ENCODE measurements at places on chromosomes 7 and 10. TPM values are rescaled to one million over a fixed set of nuclear protein-coding genes. Genes with fewer than 3 reads are reported as not detected.
A peak's percentile ranks its signal among the peaks of the same experiment; 100 is the strongest.

The CPA1 gene
- 0.20 TPM for total RNA-seq

The CPED1 gene
- 4.0 TPM for total RNA-seq

The FXYD4 gene
- not detected for total RNA-seq

The RASSF4 gene
- total RNA-seq = 24.6 TPM

The CADPS2 gene
- total RNA-seq = 0.32 TPM

DNA sequence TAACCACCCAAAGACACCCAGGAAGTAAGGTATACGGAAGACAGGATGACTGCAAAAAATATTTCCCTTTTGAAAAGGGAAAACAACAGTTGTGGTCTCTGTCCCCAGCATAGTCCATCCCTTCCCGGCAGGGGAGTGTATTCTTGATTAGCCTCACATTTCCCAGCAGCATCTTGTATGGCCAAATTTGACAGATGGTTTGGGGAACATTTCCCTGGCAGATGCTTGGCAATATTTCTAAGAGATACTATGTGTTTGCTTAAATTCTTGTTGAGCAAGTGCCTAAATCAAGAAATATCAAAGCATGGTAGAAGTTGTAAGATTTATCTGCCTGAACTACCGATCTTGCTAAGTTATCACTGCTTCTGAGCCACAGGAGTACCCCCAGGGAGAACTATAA, 56.9 kb upstream of the TPK1 start:
- peaks cover 4% of the 10 kb centered on the region for H3K27me3 ChIP-seq
- no peaks in the 10 kb centered on the region for H3K4me1 ChIP-seq
- H3K27ac ChIP-seq = no peak overlapping the region
- no peak overlapping the region for H3K4me3 ChIP-seq
- no peaks in the 10 kb centered on the region for H3K36me3 ChIP-seq
- DNase-seq = no peak

- no peaks in the 10 kb centered on the region for H3K36me3 ChIP-seq
- H3K4me1 ChIP-seq = peaks cover 5% of the 10 kb centered on the region
- H3K27me3 ChIP-seq = peaks cover 1% of the 10 kb centered on the region
- no peak overlapping the region for H3K27ac ChIP-seq
Observed at GRCh38 chr7:110786328-110786965, 304.5 kb upstream of the LRRN3 start.

DNA sequence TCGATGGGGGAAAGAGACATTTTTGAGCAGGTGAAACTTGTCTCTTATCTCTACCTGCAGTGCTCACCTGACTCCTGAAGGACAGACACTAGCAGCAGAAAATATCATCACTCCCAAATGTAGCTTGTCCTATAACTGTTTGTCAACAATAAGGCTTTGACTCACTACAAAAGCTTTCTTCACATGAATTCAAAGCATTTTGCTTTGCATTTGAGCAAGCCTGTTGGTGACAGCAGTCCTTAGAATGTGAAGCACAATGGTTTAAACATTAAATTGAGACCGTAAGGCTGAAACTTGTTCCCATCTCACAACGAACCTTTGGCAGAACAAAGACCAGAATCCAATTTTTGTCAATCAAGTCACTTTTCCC, 30.6 kb upstream of the ZNRF2 start:
- H3K36me3 ChIP-seq = peaks cover 1% of the 10 kb centered on the region
- H3K27ac ChIP-seq = peak overlapping the region; percentile 39
- DNase-seq = no peak

DNA sequence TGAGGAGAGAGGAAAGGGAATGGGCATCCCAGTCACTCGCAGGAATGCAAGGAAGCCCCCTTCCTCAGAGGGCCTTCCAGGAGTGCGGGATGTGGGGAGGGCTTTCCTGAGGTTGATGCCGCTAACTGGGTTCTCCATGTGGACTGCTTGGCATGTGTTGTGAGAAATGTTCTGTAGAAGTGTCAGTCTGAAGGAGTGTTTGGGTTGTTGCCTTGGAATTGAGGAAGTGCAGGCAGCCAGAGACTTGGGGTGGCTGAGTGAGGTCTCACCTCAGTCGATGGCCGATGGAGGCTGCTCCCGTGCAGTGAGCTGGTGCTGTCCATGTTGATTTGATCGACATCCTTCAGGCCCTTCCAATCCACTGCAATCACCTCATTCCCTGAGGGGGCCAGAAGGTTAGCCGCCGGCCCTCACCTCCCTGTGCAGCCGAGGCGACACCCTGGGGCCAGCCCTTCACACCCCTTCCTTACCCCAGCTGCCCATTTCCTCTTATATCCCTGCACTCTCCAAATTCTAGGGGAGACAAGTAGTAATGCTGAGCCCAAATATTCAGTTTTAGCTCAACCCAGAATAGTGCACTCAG, 2.7 kb downstream of the FAM131B start:
- DNase-seq = peak; percentile 59
- H3K4me3 ChIP-seq = no peak overlapping the region
- H3K27me3 ChIP-seq = peaks cover 20% of the 10 kb centered on the region
- H3K4me1 ChIP-seq = peaks cover 5% of the 10 kb centered on the region
- H3K27ac ChIP-seq = no peak overlapping the region

GRCh38 chr7:9204571-9204970, 771.2 kb downstream of the NXPH1 start:
- no peaks in the 10 kb centered on the region for H3K27me3 ChIP-seq
- H3K27ac ChIP-seq = no peak overlapping the region
- H3K36me3 ChIP-seq = no peaks in the 10 kb centered on the region
- no peak for DNase-seq
- no peaks in the 10 kb centered on the region for H3K4me1 ChIP-seq

GRCh38 chr7:116477625-116478024, 21.9 kb upstream of the CAV2 start:
- H3K27ac ChIP-seq = peak overlapping the region; percentile 36
- H3K36me3 ChIP-seq = no peaks in the 10 kb centered on the region
- peaks cover 23% of the 10 kb centered on the region for H3K4me1 ChIP-seq
- no peak overlapping the region for H3K4me3 ChIP-seq
- no peak for DNase-seq

- DNase-seq = no peak
- H3K36me3 ChIP-seq = no peaks in the 10 kb centered on the region
- no peaks in the 10 kb centered on the region for H3K27me3 ChIP-seq
- peaks cover 24% of the 10 kb centered on the region for H3K4me1 ChIP-seq
Observed at GRCh38 chr10:95295031-95295755, 4.4 kb upstream of the PDLIM1 start.

DNA sequence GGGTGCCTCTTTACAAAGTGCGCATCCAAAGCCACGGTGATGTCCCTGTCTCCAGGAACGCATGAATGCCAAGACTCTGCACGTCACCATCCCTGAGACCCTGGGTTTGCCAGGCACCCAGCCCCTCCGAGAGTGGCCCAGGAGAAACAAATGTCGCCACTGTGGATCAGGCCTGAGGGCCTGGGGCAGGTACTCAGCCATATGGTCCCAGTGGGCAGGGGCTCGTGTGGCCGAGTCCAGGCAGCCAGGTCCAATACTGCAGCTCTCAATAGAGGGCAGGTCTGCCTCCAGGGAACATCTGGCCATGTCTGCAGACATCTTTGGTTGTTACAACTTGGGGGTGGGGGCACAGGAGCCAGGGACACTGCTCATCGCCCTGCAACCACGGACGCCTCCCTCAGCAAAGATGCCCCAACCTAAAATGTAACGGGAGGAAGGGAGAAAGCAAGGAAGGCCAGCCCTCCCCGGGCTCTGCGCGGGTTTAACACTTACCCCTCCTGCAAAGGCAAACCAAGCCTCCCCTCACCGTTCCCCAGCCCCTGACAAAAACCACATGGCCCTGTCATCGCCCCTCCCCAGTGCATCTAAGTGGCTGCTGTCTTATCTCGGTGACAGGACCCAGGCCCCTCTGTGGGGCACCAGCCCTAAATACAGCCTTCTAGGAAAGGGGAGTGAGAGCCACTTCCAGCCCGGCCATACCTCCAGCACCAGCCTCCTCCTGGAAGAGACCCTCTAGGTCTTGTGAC, 10.3 kb upstream of the PAPOLB start:
- H3K4me1 ChIP-seq = peaks cover 13% of the 10 kb centered on the region
- no peak overlapping the region for H3K4me3 ChIP-seq
- DNase-seq = no peak
- H3K27me3 ChIP-seq = no peaks in the 10 kb centered on the region

- peaks cover 2% of the 10 kb centered on the region for H3K36me3 ChIP-seq
- H3K4me1 ChIP-seq = no peaks in the 10 kb centered on the region
- H3K27ac ChIP-seq = no peak overlapping the region
- peaks cover 2% of the 10 kb centered on the region for H3K27me3 ChIP-seq
Observed at GRCh38 chr10:78992333-78992732, 76.4 kb upstream of the ZMIZ1 start.

GRCh38 chr7:88167223-88167622, 52.6 kb downstream of the SRI start:
- no peak overlapping the region for H3K4me3 ChIP-seq
- H3K27ac ChIP-seq = no peak overlapping the region
- peaks cover 3% of the 10 kb centered on the region for H3K27me3 ChIP-seq
- DNase-seq = no peak
- H3K36me3 ChIP-seq = no peaks in the 10 kb centered on the region

DNA sequence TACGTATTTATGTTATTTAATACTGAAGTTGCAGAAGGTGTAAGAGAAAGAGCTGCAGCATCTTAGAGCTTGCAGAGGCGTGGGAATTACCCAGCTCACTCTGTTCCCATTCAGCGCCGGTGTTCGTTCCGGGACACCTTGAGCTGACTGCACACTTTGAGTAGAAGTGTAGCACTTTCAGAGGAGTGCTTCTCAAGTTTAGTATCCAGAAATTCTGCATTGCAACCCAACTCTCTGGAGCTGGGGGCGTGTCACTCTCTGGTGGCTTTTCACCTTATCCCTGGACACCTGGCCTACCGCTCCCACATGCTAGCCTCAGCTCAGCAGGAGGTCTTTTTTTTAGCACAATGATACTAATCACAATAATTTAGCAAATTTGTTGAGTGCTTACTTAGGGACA, 66.4 kb upstream of the SHH start:
- DNase-seq = no peak
- no peaks in the 10 kb centered on the region for H3K36me3 ChIP-seq

DNA sequence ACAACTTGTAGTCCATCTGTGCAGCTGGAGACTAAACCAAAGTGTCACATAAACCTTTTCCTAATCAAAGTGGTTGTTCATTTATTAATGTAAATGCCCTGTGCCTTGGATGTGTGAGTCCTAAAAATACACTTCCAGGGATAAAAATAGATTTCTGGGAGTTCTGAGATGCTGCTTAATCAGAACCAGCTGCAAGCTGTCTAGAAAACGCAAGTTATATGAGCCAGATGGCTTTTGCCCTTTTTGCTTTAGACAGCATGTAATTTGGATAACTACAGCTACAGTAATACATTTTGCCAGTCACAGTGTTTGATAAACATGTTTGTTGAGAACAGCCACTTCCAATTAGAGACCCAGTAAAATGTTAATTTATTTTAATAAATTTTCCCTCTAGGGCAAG, 185.1 kb upstream of the PRPS1L1 start:
- no peak for DNase-seq
- no peak overlapping the region for H3K27ac ChIP-seq
- peaks cover 14% of the 10 kb centered on the region for H3K4me1 ChIP-seq
- no peaks in the 10 kb centered on the region for H3K36me3 ChIP-seq
- H3K4me3 ChIP-seq = no peak overlapping the region
- H3K27me3 ChIP-seq = no peaks in the 10 kb centered on the region

DNA sequence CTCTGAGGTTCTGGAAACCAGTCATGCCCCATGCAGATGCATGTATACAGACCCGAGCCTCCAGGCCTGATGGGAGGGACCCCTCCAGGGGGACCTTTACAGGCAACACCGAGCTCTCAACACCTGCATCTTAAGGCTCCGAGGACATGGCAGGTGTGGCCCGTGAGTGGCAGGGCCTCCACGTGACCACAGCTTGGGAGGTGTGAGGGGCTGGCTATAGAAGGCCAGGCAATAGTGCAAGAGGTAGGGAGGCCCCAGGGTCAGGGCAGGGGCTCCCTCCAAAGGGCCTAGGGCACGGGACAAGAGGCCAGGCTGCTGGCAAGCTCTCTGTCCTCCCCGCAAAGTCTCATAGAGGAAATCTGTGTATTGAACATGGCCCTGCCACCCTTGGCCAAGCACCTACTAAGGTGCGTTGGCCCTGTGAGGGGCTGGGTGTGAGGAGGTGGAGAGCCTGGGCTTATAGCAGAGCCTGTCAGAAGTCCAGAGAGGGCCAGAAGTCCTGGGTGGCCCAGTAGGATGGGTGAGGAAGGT, 134.2 kb downstream of the PTPN20 start:
- H3K27me3 ChIP-seq = peaks cover 3% of the 10 kb centered on the region
- H3K4me1 ChIP-seq = peaks cover 15% of the 10 kb centered on the region
- no peaks in the 10 kb centered on the region for H3K36me3 ChIP-seq
- no peak overlapping the region for H3K27ac ChIP-seq

GRCh38 chr10:93235686-93236085, 162.0 kb downstream of the CYP26A1 start:
- DNase-seq = no peak
- no peak overlapping the region for H3K4me3 ChIP-seq

DNA sequence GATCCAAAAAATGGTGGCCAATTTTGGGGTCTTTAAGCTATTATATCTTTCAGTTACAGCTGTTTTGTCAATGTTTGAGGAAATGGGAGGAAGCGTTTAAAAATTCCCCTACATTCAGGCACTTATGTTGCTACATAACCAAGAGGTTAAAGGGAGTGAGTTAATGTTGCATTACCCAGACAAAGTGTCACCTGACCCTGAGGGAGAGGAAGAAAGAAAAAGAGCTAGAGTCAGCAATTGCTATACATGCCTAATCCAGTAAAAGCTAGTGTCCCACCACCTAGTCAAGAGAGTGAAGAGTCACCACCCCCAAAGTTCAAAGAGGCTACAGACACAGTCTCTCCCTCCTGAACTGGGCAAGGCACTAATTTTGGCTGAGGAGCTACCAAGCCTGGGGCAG, 69.5 kb upstream of the ZNF92 start:
- no peaks in the 10 kb centered on the region for H3K27me3 ChIP-seq
- no peak overlapping the region for H3K4me3 ChIP-seq
- no peaks in the 10 kb centered on the region for H3K36me3 ChIP-seq
- no peak overlapping the region for H3K27ac ChIP-seq

DNA sequence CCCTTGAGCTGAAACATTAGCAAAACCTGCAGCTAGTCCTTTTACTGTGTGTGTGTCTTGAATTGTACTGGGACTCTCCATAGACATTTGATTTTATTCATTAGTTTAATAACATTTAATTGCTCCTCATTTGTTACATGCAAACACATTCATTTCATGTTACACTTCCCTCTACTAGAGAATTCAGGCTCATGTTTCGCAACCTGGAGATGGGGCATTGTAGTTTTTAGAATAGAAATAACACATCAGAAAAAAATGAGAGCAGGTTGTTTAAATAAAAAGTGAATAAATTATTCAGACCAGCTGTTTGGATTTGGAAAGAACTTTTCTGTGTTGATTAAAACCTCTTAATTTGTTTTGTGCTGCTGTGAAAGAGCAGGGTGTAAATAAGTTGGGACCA, 243.9 kb downstream of the ETV1 start:
- peaks cover 10% of the 10 kb centered on the region for H3K4me1 ChIP-seq
- no peaks in the 10 kb centered on the region for H3K36me3 ChIP-seq
- no peak for DNase-seq
- no peaks in the 10 kb centered on the region for H3K27me3 ChIP-seq
- no peak overlapping the region for H3K27ac ChIP-seq
- H3K4me3 ChIP-seq = no peak overlapping the region

- H3K4me1 ChIP-seq = no peaks in the 10 kb centered on the region
- H3K4me3 ChIP-seq = no peak overlapping the region
- H3K27ac ChIP-seq = no peak overlapping the region
- DNase-seq = no peak
- no peaks in the 10 kb centered on the region for H3K36me3 ChIP-seq
Observed at GRCh38 chr10:107619139-107619538, 454.6 kb upstream of the SORCS1 start.

Data from chondrocyte (in vitro differentiated cells).